ENCODE measurements at places on chromosomes 11 and 22.

- no peak for DNase-seq
These were observed 72.1 kb downstream of the PTPRJ start for GRCh38 chr11:48052183-48053044.

GRCh38 chr22:19367763-19368367 lies 63.7 kb downstream of the HIRA start:
- DNase-seq: no peak

DNA sequence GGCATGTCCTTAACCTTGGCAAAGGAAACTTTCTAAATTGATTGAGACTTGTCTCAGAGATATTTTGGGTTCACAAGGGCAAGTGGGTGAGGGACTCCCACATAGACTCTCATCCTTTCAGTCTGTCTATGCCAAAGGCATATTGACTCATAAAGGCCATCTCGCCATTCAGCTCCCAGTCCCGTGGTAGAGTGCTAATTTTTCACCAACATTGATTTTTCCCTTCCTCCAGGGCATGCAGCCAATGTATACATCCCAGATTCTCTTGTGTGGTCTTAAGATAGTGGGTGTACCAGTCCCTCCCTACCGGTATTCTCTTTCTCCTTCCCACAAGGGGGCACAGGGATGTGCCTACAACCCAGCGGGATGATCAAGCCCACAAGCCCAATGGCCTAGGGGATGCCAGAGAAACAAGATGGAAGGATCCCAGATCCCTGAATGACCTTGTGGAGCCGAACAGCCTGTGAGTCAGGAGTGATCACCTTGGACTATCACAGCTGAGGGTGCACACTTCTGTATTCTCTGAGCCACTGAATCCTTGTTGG lies 7.9 kb downstream of the C11orf96 start:
- no peak for DNase-seq

DNA sequence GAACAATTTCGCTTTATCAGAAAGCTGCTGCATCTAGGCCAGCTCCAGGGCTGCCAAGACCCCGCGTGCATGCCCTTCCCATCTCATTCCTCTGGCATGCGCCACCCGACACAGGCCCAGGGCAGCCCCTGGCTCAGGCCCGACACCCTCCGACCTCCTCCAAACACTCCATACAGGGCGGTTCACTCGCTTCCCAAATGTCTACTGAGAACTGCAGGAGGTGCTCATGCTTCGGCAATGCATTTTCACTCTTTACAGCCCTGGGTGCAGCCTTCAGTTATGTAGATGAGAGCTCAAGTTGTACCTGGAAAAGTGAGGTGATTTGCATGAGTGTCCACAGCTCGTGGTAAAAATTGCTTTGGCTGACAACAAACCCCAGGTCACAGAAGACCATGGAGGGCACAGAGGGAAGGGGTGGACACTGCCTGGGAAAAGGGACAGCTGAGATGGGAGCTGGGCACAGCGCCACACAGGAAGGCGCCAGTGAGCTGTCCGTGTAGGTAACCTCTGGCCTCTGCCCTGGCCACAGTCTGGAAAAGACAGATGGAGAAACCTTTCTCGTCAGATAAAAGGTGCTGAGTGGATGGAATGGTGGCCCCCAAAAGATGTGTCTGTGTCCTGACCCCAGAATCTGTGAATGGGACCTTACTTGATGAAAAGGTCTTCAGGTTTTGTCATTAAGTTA lies 1351.9 kb downstream of the BRD1 start:
- no peak for DNase-seq

- DNase-seq: no peak
These were observed 212.6 kb downstream of the DBX1 start for GRCh38 chr11:19947537-19948114.

GRCh38 chr11:32838505-32839274 lies 9.0 kb downstream of the PRRG4 start:
- DNase-seq: no peak

GRCh38 chr11:80587906-80588305 lies 1147.1 kb upstream of the TENM4 start:
- DNase-seq: no peak

DNA sequence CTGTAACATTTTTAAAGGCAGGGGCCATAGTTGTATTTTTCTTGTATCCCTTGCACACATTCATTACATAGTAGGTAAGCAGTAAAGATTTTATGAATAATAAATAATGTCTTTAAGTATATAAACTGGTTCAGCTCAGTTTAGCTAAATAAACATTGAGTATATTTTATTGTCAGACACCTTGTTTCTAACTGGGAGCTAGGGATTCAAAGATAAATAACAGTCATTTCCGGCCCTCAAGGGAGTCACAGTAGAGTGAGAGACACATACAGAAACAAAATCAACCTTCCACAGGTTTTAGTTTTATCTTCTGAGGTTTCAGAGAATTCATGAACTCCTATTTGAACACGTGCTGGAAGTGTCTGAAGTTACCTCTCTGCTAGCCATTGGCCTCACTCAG lies 760.2 kb downstream of the DLG2 start:
- no peak for DNase-seq

DNA sequence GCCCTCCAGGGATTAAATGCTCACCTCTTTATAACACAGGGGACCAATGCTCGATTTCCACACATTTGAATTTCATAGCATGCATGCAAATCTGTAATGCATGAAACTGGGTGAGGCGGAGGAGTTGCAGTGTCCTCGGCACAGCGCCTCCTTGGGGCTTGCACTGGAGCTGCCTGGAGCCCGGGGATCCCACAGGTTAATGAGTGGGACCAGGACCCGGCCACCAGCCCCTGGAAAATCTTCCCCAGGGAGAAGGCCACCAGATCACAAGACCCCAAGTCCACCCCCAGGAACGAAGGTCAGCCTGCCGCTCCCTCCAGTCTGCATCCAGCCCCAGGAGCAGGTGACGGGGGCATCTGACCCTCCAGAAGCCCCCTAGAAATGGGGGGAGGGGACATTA lies 119.1 kb downstream of the MN1 start:
- DNase-seq: no peak

DNA sequence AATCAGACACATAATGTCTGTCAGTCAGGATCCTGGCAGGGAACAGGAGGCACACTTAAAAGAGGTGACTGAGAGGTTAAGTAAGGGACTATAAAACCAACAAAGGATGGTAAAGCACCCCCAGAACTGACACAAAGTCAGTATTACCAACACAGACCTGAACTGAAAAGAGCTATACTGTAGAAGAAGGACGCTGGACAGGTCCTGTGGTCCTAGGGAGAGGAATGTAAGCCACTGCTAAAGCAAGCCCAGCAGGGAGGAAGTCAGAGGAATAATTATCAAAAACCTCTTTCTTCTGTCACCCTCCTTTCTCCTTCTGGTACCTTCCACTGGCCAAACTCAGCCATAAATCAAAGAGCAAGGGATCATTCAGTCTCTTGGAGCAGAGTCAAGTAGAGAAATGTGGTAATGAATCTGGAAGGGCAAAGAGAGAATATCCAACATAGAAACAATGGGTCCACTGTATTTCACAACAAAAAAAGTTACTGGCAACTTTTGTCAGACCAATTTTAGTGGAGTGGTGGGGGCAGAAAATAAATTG lies 33.4 kb upstream of the ANGPTL5 start:
- no peak for DNase-seq

DNA sequence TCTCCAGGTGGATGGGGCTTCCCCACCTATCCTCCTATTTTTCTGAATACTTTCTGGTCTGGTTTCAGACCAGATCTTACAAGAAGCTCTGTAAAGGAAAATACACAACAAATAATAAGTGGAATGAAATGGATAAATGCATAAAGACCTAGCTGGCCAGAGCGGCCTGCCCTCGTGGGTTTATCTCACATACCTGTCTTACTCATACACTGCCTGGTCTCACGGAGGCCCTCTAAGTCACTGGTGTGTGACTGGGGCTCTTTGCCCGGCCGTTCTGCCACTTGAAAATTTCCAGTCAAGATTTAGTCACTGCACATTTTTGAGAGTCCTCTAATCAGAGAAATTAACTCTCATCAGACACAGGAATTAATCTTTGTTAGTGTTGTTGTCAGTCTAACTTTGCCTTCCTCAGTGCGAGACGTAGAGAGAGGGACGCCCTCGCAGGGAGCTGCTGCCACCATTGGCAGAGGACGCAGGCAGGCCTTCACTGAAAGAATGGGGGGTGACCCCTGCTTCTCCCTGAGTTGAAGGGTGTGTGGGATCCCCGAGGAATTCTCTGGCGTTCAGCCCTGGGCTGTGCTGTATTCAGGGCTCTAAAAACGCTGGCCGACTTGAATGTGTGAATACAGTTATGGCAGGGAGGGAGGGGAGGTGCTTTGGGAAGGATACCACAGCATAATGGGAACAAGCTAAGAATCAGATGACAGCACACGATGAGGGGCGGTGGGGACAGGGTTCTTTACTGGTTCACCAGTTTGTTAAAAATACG lies 46.3 kb upstream of the CADM1 start:
- no peak for DNase-seq

GRCh38 chr22:41909310-41910049 lies 5.4 kb downstream of the SHISA8 start:
- no peak for DNase-seq

- no peak for DNase-seq
These were observed at the start of gene INPP5J for GRCh38 chr22:31122532-31123291. Gene INPP5J (plus strand): TSS chr22:31122966. CDS start chr22:31123015, 49 bp downstream.

GRCh38 chr11:64226507-64227051 lies 505 bp downstream of the NUDT22 start:
- no peak for DNase-seq

GRCh38 chr11:65625628-65626342 lies 10.2 kb downstream of the PCNX3 start:
- no peak for DNase-seq

DNA sequence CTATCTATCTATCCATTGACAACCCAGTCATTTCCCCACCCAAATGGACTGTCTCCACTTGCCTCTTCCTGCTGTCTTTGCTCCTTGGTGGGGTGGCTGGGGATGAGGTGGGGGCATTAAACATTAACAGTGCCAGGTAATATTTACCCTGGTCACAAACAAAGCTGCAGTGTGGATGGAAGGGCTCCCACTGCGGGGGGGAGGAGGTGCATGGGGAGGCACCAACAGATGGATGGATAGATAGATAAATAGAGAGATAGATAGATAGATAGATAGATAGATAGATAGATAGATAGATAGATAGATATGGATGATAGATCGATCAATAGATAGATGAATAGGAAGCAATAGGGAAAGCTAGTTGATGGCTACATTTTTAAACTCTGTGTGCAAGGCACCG lies 2.3 kb upstream of the FXYD2 start:
- no peak for DNase-seq
